ENCODE measurements at places on chromosomes 1 and 21. TPM values are rescaled to one million over a fixed set of nuclear protein-coding genes. Genes with fewer than 3 reads are reported as not detected.
A peak's percentile ranks its signal among the peaks of the same experiment; 100 is the strongest.

GRCh38 chr21:34112316-34113033 is 39.1 kb downstream of the MRPS6 start:
- H3K36me3 ChIP-seq, result 0 out of 2 replicates have a peak, but pooled peaks cover 4% of the 10 kb centered on the region
- 0 out of 2 replicates have a peak, but pooled peaks cover 8% of the 10 kb centered on the region for H3K4me1 ChIP-seq
- H3K27me3 ChIP-seq, result no peaks in the 10 kb centered on the region
- no peak for DNase-seq
- no peak overlapping the region for H3K4me3 ChIP-seq

- H3K4me3 ChIP-seq, result no peak overlapping the region
- H3K27ac ChIP-seq, result no peak overlapping the region
- H3K4me1 ChIP-seq, result no peaks in the 10 kb centered on the region
- no peaks in the 10 kb centered on the region for H3K36me3 ChIP-seq
- H3K27me3 ChIP-seq, result no peaks in the 10 kb centered on the region
Measured at GRCh38 chr21:17768840-17769446, 50.2 kb downstream of the C21orf91 start.

DNA sequence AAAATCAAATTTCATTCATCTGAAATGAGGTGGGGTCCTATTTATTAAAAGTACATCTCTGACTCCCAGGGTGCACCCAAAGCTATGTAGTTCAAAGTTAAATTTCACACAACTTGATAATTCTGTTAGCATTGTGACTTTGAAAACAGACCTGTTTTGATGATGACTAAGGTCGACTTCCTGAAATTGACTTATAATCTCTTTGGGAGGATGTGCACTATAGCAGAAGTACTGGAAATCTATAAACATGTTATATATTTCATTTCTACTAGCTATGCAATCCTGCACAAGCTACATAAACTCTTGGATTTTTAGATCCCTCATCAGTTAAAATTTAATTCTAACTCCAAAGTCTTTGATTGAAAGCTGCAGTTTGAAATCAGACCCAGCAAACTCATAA is 507.6 kb downstream of the NEGR1 start:
- H3K4me3 ChIP-seq, result no peak overlapping the region
- no peaks in the 10 kb centered on the region for H3K27me3 ChIP-seq
- H3K36me3 ChIP-seq, result no peaks in the 10 kb centered on the region
- DNase-seq, result no peak
- no peak overlapping the region for H3K27ac ChIP-seq

DNA sequence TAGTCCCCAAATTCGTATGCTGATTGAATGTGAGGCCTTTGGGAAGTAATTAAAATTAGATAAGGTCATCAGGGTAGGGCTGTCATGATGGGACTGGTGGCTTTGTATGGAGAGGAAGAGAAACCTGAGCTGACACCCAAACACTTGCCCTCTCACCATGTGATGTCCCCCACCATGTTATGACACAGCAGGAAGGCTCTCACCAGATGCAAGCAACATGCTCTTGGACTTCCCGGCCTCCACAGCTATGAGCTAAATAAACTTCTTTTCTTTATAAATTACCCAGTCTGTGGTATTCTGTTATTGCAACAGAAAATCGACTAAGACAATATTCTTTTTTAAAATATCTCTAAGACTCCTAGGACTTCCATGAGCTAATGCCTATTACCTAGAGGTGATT is 43.6 kb upstream of the GUCA2B start:
- H3K27me3 ChIP-seq, result no peaks in the 10 kb centered on the region
- no peak overlapping the region for H3K27ac ChIP-seq
- no peak for DNase-seq
- H3K4me3 ChIP-seq, result no peak overlapping the region

GRCh38 chr1:175862408-175862807 is 119.0 kb upstream of the TNR start:
- H3K36me3 ChIP-seq, result no peaks in the 10 kb centered on the region
- H3K4me1 ChIP-seq, result no peaks in the 10 kb centered on the region
- H3K4me3 ChIP-seq, result no peak overlapping the region
- no peaks in the 10 kb centered on the region for H3K27me3 ChIP-seq
- H3K27ac ChIP-seq, result no peak overlapping the region

DNA sequence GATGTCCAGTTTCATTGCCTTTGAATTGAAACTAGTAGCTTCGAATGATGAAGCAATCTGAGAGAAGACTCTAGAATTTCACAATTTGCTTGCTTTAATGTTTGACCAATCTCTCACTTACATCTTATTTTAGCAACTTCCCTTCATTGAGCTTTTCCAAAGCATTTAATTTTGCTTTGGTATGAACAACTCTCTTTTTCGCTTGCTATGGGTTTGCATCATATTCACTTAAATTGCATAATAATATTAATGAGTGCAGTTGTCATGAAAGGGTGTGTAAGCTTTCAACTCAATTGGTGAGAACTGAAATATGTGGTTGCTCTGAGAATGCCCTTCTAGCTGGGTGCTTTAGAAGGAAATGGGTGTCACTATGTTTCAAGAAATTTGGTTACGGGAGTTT is 309.2 kb downstream of the HLX start:
- no peaks in the 10 kb centered on the region for H3K27me3 ChIP-seq
- H3K27ac ChIP-seq, result no peak overlapping the region
- no peak for DNase-seq
- no peaks in the 10 kb centered on the region for H3K36me3 ChIP-seq
- no peak overlapping the region for H3K4me3 ChIP-seq

DNA sequence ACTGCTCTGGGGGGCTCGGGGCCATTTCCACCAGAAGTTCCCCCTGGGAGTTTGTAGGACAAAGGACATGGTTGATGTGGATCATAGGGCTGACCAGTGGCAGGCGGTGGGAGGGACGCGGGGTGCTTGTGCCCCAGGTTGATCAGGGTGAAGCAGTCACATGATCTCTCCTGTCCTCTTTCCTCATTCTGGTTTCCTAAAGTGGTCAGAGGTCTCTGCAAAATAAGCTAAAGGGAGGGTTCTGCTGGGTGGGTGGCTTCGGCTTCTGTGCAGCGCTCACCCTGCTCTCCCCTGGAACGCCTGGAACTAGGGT is 9.2 kb downstream of the PDXK start:
- DNase-seq, result peak; percentile 49
- H3K27me3 ChIP-seq, result no peaks in the 10 kb centered on the region
- H3K4me3 ChIP-seq, result peak overlapping the region; percentile 90
- H3K4me1 ChIP-seq, result peaks cover 56% of the 10 kb centered on the region

GRCh38 chr1:41390166-41390565 is 28.9 kb downstream of the FOXO6 start:
- H3K4me1 ChIP-seq, result peaks cover 4% of the 10 kb centered on the region
- H3K27ac ChIP-seq, result no peak overlapping the region
- H3K36me3 ChIP-seq, result no peaks in the 10 kb centered on the region

- H3K27ac ChIP-seq, result no peak overlapping the region
- no peaks in the 10 kb centered on the region for H3K36me3 ChIP-seq
- H3K4me3 ChIP-seq, result no peak overlapping the region
- H3K4me1 ChIP-seq, result peaks cover 15% of the 10 kb centered on the region
- peak; percentile 58 for DNase-seq
- no peaks in the 10 kb centered on the region for H3K27me3 ChIP-seq
Measured at GRCh38 chr1:47797575-47797974, 199.6 kb downstream of the TRABD2B start.

GRCh38 chr1:221724931-221725605 is 16.8 kb downstream of the DUSP10 start:
- DNase-seq, result no peak
- H3K4me3 ChIP-seq, result no peak overlapping the region
- H3K4me1 ChIP-seq, result no peaks in the 10 kb centered on the region
- H3K36me3 ChIP-seq, result no peaks in the 10 kb centered on the region

GRCh38 chr21:41752231-41752681 is 14.6 kb downstream of the RIPK4 start:
- H3K27ac ChIP-seq, result no peak overlapping the region
- H3K36me3 ChIP-seq, result no peaks in the 10 kb centered on the region
- no peak for DNase-seq
- no peaks in the 10 kb centered on the region for H3K4me1 ChIP-seq

GRCh38 chr1:214321705-214322453 is 40.9 kb downstream of the SMYD2 start:
- no peak for DNase-seq
- no peak overlapping the region for H3K4me3 ChIP-seq
- no peak overlapping the region for H3K27ac ChIP-seq
- no peaks in the 10 kb centered on the region for H3K27me3 ChIP-seq

DNA sequence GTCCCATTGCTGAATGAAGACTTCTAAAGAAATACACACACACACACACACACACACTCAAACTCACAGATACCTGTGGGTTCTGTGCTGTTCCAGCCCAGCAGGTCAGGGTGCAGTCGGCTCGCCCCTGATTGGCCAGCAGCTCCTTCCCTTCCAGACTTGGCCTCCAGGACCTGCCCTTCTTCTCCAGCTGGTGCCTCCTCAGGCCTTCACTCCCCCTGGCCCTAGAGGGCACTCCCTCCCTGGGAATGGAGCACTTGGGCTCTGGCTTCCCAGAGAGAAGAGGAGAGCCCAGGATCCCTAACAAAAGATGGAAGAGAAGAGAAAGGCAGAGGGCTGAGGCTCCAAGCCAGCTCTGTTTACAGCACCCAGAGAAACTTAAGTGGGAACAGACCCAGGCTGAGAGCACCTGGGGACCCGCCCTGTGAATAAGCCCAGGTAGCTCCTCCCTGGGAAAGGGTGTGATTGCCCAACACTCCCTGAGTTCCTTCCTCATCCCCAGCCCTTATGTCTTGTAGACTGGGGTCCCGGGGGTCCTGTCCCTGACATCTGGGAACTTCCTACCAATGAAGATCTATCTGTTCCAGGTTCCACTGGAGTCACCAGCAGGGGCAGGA is at the start of gene PGLYRP3:
PGLYRP3 (minus strand) TSS at position 383 of the 617 bp plus-strand sequence. CDS start 2,287 bp downstream, outside the sequence.
- no peaks in the 10 kb centered on the region for H3K27me3 ChIP-seq
- H3K27ac ChIP-seq, result no peak within 1 kb of the TSS
- H3K36me3 ChIP-seq, result no peaks in the 10 kb centered on the region
- H3K4me3 ChIP-seq, result no peak within 1 kb of the TSS
- H3K4me1 ChIP-seq, result no peaks in the 10 kb centered on the region

- H3K27ac ChIP-seq, result no peak overlapping the region
- no peaks in the 10 kb centered on the region for H3K4me1 ChIP-seq
- peak; percentile 69 for DNase-seq
- no peaks in the 10 kb centered on the region for H3K36me3 ChIP-seq
- no peaks in the 10 kb centered on the region for H3K27me3 ChIP-seq
Measured at GRCh38 chr1:235783148-235783776, 83.4 kb downstream of the LYST start.

The SELL gene
- total RNA-seq, result not detected

The SPATA17 gene
- total RNA-seq, result 0.87 TPM

The SERPINC1 gene
- 0.26 TPM for total RNA-seq

The KRTAP12-2 gene
- total RNA-seq, result not detected

The PODN gene
- total RNA-seq, result not detected

The BARHL2 gene
- not detected for total RNA-seq

The MDM4 gene
- 96.9 TPM for total RNA-seq

Data from Karpas-422 (cell line).